Thoracic aorta (tissue), 2 donors: ENCODE measurements at places on chromosomes 2 and 18. TPM values are rescaled to one million over a fixed set of nuclear protein-coding genes. Genes with fewer than 3 reads are reported as not detected.

DNA sequence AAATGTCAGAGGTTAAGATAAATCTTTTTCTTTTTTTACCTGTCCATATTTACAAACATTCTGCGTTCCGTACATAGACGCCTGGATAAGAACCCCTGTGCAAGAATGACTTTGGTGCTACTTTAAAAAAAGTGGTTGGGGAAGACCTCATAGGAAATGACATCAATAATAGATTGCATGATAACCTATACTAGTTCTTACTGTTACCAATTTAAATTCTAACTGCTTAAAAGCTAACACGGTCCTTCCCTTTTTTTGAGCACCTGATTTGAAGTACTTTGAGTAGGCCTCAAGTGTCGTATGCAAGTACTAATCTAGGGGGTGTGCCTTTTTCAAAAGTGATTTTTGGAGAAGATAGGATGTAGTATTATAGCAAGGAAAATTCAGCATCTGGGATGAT, 2.1 kb downstream of the SLC39A10 start:
- peak overlapping the region; percentile 98 for H3K27ac ChIP-seq
- peaks cover 16% of the 10 kb centered on the region for H3K4me1 ChIP-seq
- H3K36me3 ChIP-seq: no peaks in the 10 kb centered on the region
- peak overlapping the region; percentile 90 for H3K4me3 ChIP-seq

GRCh38 chr2:239685556-239685955, 284.7 kb upstream of the HDAC4 start:
- no peaks in the 10 kb centered on the region for H3K27me3 ChIP-seq
- no peak overlapping the region for H3K27ac ChIP-seq
- no peaks in the 10 kb centered on the region for H3K4me1 ChIP-seq

Gene MAPK4
- 4.0 TPM for total RNA-seq

GRCh38 chr2:173658946-173659371, 304.3 kb downstream of the CDCA7 start:
- H3K4me3 ChIP-seq: no peak overlapping the region
- DNase-seq: no peak
- H3K36me3 ChIP-seq: no peaks in the 10 kb centered on the region
- H3K27ac ChIP-seq: no peak overlapping the region
- no peaks in the 10 kb centered on the region for H3K4me1 ChIP-seq

DNA sequence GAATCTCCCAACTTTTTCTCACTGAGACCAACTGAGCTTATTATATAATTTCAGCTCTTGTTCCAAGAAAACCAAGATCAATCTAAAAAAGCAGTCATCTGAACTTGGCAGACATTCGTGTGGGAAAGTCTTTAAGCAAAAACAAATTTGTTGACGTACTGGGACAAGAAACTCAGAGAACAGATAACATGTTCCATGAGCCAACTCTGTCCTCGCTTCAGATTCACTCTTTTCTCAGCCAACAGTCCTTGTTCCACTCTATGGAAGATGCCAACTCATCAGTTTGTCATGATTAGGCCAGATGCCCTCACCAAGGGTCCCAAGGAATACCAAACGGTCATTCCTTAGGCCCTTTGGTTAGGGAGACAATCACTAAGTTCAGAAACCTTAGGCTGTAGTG, 224.2 kb upstream of the CTAGE1 start:
- H3K27ac ChIP-seq: no peak overlapping the region
- no peak overlapping the region for H3K4me3 ChIP-seq
- no peaks in the 10 kb centered on the region for H3K36me3 ChIP-seq
- DNase-seq: no peak
